ENCODE measurements at places on chromosomes 1 and 21. TPM values are rescaled to one million over a fixed set of nuclear protein-coding genes. Genes with fewer than 3 reads are reported as not detected.

DNA sequence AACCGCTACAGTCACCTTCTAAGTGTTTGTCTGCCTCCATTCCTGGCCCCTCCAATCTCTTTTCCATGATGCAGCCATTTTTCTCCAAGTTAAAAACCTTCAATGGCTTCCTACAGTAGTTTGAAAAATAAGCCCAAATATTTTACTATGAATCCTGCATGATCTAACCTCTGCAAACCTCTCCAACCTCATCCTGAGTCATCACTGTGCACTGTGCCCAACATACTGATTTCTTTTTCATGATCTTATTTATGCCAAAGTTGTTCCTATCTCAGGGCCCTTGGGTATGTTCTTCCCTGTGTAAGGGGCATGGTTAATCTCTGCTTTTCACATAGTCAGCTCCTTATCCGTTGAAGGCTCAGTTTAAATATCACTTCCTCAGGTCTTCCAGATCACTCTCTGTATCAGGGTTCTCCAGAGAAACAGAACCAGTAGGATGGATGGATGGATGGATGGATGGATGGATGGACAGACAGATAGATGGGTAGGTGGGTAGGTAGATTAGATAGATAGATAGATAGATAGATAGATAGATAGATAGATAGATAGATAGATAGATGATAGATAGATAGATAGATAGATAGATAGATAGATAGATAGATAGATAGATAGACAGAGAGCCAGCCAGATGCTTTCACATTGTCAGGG lies 18.1 kb upstream of the PTPN14 start:
- DNase-seq, result no peak

GRCh38 chr1:1063261-1063944 lies 10.7 kb downstream of the RNF223 start:
- no peak for DNase-seq

DNA sequence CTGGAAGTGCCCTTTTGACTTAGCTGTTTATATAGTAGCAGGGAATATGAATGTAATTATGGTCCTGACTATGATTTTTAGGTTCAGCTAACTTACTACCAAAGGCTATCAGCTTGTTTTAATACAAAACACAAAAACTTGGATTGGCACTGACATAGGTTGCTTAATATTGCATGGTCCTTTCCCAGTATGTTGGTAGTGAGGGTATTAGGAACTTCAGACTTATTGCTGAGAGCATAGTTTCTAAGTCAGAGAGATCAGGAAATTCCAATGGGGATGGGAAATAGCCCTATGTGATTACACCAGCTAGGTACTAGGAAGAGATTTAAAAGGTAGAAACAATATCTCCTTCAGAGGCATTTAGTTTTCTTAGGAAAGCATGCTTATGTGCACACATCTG lies 7.7 kb downstream of the ARID1A start:
- no peak for DNase-seq

DNA sequence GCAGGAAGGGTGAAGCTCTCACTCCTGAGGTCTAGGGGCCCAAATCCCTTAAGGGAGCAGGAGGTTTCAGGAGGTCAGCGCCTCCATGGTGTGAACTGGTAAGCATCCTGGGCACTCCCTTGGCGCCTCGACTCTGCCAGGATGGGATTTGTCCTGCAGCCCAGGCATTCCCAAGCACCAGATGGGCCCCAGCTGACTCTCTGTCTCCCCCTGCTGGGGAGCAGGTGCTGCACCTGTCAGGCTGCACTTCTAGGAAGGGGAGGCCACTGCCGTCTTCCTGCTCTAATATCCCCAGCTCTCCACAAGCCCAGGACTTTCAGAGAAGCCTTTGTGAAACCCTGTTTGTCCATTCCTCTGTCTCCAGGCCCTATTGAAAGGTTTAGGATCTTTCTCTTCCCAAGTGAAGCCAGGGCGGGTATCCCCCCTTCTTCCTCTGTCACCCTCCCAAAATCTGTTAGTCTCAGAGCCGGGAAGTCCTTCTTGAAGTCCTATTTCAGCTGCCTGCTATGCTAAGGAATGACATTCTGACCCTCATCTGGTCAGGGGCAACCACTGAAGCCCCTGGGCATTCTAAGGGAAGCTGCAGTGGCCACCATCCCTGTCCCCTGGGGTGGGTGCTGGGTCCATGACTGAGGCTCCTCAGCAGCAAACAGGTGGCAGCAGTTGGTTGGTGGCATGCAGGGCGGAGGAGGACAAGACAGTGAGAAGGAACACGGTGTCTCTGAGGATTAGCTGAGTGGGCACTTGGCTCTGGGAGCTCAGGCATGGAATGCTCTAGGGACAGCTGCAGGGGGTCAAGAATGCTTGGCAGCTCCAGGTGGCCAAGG lies 3.2 kb downstream of the MYBPH start:
- DNase-seq, result peak; percentile 65

DNA sequence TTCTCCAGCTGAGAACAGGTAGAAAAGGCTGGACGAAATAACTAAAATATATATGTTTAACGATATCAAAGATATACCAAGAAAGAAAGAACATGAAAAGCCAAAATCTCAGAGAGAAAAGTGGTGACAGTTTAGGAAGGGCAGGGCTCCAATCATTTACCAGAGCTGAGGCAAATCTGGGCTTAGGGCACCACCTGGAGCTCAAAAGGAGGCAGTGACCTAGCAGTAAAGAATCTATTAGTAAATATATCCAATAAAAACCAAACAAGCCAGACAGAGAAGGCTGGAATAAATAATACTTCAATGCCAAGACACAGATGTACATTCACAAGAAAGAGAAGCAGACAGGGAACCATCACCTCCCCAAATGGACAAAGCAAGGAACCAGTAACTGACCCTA lies 43.5 kb downstream of the CHIA start:
- DNase-seq, result no peak

- DNase-seq, result no peak
These were observed 125.5 kb upstream of the IRF2BP2 start for GRCh38 chr1:234735476-234735875.

- DNase-seq, result no peak
These were observed 19.9 kb downstream of the NIBAN1 start for GRCh38 chr1:184954232-184954995.

- DNase-seq, result no peak
These were observed 102.3 kb downstream of the TMEM53 start for GRCh38 chr1:44571712-44572571.

DNA sequence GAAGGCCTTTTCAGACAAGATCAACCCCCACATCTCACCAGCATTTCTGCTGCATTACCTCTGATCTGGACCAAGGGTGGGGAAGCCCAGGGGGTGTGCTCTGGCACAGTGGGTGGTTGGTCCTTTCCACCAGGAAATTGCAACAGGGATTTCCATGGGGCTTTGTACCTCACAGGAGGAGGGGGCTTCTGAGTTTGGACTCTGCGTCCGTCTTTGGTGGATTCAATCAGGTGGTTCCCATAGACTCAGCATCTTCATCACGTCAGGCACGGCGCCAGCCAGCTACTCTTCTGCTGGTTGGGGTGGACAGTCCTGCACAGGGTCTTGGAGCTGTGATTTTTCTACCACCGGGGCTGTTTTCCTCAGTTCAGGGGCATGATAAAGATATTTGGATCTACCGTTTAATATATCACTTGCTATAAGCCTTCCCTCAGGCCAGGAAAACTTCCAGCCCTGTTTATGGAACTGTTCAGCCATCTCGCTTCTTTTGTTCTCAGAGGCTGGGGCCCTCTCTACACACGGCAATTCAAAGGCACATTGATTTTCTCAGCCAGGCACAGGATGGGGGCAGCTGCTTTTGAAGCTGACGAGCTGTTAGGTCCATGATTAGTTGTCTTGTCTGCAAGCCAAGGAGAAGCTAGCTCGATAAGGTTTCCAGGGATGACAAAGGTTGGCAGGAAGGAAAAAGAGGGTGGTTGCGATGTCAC lies 467.3 kb downstream of the CAMTA1 start:
- no peak for DNase-seq

DNA sequence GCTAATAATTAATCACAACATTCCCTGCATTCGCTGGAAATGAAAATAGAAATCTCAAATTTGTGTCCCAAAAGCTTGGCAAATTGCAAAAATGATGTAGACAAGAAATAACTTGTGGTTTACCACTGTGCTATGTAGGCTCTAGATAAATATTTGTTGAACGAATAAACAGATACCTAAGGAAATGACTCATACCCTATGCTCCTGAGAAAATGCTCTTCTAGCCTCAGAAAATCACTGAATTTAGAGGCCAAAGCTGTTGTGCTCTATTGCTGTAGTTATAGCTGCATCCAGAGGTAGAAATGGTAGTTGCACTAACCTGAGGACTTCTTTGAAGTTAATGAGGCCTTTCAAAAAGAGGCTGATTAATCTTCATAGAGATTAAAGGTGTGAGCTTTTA lies 142.0 kb upstream of the ZNHIT6 start:
- no peak for DNase-seq

GRCh38 chr21:39071623-39072214 lies 111.5 kb downstream of the PSMG1 start:
- no peak for DNase-seq

- no peak for DNase-seq
These were observed 18.6 kb upstream of the TRAPPC10 start for GRCh38 chr21:43993420-43993934.

DNA sequence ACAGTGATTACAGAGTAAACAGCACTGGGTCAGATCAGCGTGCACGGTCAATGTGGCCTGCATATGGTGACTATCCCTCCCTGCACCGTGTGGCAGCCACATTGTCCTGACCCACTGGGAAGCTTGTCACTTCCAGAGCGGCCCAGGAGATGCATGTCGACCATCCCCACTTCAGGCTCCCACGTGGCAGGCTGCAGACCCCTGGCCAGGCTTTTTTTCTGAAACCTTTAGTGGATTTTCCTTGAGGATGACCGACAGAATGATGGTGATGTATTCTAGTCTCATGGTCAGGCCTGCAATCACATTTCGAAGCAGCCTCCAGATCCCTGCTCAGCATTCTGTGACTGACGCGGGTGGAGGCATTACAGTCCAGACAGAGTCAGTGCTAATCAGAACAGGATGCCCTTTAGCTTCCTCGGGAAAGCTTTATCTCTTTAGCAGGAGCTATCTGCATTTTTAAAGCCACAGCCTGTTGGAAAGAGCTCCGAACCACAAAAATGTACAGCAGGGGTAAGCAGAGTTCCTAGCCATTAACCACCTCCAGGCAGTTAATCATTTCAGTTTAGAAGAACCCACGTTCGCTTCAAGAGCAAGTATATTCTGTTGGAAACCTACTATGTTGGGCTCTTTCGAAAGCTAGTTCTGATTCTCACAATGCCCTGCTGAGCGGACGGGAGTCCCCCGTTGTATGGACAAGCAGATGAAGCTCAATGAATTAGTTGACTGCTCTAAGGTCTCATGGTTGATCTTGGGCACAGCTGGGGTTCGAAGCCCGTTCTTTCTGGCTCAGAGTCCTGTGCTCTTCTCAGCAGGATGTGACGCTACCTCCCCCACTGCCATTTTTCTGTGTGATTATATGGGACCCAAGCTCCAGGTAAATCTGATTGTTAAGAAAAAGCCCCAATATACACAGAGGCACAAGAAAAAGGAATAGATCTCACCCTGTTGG lies 56.5 kb downstream of the IRF2BP2 start:
- no peak for DNase-seq

DNA sequence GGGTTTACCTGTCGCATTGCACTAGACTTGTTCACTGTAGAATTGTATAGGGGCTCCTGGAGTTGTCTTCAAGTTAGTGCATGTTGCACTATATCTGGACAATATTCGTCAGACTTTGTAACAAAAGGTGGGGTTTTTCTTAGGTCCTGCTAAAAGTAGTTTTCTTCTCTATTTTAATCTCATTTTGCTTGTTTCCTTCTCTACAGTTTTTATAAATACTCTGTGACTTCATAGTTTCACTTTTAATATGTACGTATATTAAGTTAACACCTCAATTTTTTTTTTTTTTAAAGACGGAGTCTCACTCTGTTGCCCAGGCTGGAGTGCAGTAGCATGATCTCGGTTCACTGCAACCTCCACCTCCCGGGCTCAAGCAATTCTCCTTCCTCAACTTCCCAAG lies 26.5 kb upstream of the MRPS6 start:
- DNase-seq, result no peak

DNA sequence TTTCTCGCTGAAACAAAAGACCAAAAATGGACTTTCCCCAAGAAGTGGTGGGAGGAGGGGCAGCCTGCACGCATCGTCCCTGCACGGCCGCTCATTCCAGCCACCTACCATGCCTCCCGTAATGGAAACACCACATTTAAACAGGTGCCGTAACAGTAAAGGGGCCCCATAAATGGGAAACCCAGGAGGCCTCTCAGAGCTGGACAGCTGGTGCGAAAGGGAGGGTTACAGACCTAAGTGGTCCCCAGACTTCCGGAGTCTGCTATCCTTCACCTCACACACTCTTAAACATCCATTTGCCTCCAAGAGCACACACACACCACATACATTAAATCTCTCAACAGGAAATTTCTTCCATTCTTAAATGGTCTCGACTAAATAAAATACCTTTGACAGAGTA lies 120.7 kb upstream of the SOD1 start:
- DNase-seq, result no peak

DNA sequence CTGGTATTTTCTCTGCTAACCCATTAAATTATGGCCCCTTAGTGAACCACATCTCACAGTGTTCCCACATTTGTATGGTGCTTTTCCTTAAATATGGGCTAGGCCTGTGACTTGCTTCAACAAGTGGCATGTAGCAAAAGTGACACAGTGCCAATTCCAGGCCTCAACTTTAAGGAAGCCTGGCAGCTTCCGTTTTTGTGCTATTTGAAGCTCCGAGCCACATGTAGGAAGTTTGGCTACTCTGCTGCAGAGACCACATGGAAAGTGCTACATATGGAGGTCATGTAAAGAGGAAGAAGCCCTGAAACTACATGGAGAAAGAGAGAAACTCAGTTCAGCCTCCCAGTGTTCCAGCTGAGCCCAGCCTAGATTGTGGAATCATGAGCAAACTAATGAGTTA lies 28.5 kb upstream of the DR1 start:
- DNase-seq, result peak; percentile 53

DNA sequence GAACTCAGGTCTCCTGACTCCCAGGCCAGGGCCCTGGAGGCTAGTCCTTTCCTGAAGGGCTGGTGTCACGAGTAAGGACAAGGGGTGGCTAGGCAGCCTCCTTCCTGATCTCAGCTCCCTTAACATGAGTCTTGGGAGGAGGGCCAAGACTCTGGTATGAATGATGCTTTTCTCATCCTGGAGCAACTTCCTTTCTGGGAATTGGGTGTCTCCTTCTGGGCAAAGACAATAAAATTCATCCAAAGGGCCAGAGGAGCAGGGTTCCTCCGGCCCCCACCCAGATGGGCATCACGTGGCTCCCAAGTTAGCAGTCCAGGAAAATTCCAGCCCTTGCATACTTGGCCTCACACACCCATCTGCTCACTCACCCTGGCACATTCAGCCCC lies at the start of gene FAM167B:
Gene FAM167B, plus strand, starts transcription at position 335 of the 386 bp plus-strand sequence. CDS start 200 bp downstream, outside the sequence.
- no peak for DNase-seq

Gene HORMAD1
- polyA plus RNA-seq, result not detected

Gene PLA2G2D
- not detected for polyA plus RNA-seq

Gene PPIE
- polyA plus RNA-seq, result 43.6 TPM

Gene FAM78B
- 0.72 TPM for polyA plus RNA-seq

Gene GJA9
- not detected for polyA plus RNA-seq

Gene CHIT1
- polyA plus RNA-seq, result 0.13 TPM

Gene TMEM79
- 1.7 TPM for polyA plus RNA-seq

Gene TMEM82
- polyA plus RNA-seq, result not detected

Gene SPRR1B
- 0.80 TPM for polyA plus RNA-seq

Gene SLC9C2
- 0.34 TPM for polyA plus RNA-seq
